Stimulated activated CD4-positive, alpha-beta T cell treated with anti-CD3 and anti-CD28 coated beads, Interleukin-1b, Interleukin-23, amount 100 ng/mL, for 4 hours (primary cell): ENCODE measurements at places on chromosomes 7 and 10.
A peak's percentile ranks its signal among the peaks of the same experiment; 100 is the strongest.

- no peak for DNase-seq
Measured at GRCh38 chr7:24409431-24410024, 125.5 kb downstream of the NPY start.

- DNase-seq, result no peak
Measured at GRCh38 chr10:7281429-7281828, 129.4 kb downstream of the SFMBT2 start.

DNA sequence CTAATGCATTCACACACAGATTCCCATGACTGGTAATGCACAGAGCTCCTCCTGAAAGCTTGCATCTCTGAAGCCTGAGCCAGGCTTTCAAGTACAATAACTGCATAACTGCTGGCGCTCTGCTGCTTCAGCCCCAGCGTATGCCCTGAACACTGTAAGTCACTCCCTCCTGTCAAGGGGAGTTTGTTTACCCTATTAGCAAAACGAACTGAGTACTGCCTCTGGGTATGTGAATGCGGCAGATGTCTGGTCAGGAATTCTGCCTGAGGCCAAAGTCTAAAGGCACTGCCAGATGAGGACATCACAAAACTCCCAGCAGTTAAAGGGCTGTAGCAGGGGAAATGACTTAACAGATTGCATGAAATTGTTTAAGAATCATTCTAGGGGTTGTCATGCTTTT lies 97.7 kb downstream of the NRCAM start:
- no peak for DNase-seq

DNA sequence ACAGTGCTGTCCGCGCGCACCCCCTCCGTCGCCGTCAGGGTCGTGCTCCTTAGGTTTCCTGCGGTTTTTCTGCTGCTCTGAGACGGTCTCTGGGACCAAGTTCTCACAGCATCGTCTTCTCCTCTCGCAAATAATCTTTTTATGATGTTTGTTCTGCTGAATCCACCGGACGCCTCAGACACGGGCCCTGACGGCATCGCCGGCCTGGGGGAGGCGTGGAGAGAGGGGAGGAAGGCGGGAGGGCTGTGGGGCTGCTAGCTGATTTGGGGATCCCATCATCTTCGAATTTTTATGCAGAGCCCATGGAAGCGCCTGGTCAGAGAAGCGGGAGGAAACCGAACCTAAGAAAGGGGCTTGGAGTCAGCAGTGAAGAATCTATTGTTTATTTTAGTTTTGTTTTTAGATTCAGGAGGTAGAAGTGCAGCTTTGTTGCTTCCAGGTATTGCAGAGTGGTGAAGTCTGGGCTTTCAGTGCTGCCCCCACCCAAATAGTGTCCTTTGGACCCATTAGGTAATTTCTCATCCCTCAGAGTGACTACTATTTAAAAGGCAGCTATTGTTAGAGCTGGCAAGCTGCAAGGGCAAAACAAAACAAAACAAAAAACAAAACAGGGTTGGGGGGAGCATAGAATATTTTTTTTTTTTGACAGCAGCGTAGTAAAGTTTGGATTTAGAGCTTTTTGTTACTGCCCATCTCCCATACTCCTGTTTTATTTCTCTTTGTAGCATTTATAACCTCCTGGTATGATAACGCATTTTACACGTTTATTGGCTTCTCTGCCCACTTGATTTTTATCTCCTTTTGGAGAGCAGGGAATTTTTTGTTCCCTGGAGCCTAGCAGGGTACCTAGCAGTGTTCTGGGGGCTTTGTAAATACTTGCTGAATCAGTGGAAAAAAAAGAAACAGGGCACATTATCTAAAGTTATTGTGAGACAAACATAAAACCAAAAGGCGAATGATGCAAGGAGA lies 92.6 kb downstream of the SPAG6 start:
- DNase-seq, result no peak

GRCh38 chr10:103660364-103661197 lies 167.1 kb downstream of the NEURL1 start:
- DNase-seq, result peak; percentile 10

DNA sequence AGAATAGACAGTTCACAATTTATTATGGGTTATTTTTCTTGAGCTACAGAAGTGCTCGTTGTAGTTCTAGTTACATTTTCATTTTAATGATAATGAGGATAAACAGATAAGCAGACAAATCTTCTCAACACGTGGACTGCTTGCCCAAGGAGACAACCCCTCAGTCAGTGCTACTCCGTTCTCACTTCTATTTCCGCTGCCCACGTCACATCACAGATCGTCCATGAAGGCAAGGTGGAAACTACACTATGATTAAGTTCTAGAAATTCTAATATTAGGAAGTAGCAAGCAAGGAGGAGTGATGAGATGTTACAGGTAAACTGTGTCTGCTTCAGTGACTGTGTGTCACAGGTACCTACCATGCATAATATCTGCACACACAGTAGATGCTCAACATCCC lies 210.5 kb downstream of the CHCHD3 start:
- no peak for DNase-seq

- DNase-seq, result no peak
Measured at GRCh38 chr10:91745090-91745831, 53.0 kb upstream of the TNKS2 start.

DNA sequence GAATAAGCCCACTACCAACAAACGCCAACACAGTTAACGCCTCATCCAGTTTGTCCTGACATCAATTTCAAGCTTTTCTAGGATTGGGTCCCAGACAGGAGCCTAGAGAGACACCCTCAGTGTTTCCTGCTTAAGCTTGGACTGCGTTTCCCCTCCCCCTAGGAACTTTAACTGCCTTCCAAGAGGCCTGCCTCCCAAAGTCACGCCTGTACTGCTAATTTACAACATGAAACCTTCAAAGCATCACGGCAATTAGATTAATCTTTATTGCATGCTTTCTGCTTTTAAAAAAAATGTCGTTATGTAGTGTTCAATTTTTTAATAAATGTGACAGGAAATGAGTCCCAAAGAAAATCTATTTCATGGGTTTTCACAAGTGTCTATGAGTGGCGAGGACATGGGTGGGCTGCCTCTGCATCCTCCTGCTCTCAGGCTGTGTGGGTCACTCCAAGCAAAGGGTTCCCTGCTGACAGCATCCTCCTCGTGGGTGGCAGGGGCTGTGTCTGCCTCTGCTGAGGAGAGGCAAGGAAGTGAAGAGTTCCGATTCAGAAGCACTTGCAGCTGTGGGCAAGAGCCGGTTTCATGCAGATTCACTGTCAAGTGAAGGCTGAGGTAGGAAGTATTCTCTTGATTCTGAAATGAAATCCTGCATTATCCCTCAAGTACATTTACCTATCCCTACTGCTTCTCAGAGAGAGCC lies 193.0 kb upstream of the KMT2E start:
- no peak for DNase-seq

GRCh38 chr7:6106140-6106904 lies 75.1 kb downstream of the ANKRD61 start:
- DNase-seq, result no peak

- DNase-seq, result no peak
Measured at GRCh38 chr10:13961097-13961496, 369.6 kb downstream of the FRMD4A start.

DNA sequence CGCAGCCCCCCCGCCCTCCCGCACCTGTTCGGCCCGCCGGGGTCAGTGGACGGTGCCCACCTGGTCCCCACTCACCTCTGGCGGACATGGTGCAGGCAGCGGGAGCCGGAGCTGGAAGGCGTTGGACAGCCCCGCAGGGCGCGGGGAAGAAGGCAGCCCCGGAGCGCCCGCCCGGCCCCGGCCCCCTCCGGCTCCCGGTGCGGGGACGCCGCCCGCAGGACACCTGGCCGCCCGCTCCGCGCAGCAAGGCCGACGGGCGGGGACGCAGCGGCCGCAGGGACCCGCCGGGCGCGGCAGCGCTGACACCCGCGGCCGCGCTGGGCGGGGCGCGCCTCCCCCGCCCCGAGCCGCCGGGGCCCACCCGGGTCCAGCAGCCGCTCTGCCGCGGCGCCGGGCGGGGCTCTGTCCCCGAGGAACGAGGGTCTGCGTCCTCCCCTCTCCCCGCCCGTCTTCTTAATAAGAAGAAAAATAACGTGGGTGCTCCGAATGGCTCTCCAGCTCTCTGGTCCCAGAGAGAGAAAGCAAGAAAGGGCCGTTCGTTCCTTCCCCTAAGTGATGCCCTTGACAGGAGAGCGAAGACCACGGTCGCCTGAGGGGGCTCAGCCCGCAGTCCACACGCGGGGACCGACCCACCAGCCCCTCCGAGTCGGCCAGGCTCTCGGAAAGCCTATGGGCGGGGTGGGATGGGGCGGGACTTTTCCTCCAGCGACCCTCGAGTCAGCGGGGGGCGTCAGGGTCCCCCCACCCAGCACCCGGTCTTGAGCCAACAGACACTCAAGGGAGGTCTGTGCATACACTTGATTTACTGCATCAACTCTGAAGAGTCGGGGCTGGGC lies 53.4 kb upstream of the FHIP2A start:
- no peak for DNase-seq

- no peak for DNase-seq
Measured at GRCh38 chr7:151095123-151095797, 9.0 kb downstream of the AGAP3 start.

DNA sequence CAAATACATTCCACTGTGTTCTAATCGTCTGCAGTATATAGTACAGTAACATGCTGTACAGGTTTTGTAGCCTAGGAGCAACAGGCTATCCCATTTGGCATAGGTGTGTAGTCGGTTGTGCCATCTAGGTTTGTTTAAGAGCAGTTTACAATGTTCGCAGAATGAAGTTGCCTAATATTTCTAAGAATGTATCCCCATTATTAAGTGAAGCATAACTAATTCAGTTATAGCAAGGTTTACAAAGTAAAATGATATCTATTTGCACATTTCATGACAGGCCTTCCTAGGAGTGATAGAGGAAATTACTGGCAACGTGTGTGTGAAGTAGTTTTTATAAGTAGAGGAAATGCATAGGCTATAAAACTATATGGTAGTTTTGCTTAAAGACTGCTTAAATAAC lies 4.0 kb downstream of the CREM start:
- DNase-seq, result no peak

DNA sequence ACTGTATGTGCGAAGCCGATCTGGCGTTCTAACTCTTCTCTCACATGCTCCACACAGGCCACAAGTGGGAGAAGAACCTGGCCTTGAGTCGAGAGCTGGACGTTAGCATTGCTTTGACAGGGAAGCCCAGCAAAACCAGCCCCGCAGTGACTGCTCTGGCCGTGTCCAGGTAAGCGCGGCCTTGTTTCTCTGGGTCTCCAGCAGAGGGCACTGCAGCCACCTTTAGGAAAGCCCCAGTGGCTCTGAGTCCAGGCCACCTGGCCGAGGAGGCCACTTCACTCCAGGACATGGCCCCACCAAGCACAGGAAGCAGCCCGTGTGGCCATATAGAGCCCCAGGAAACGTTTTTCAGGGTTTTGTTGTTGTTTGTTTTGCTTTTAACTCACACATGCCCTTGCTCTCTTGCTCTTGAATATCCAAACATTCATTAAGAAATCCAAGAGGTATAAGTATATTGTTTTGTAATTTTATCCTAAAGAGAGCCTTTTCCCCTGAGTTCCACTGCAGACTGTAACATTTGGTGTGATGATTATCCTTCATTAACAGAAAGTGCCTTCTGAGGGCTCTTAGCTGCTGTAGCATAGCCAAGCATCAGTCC lies 41.8 kb upstream of the LRRC18 start:
- DNase-seq, result peak; percentile 9

- DNase-seq, result no peak
Measured at GRCh38 chr10:12539350-12540164, 190.2 kb downstream of the CAMK1D start.

DNA sequence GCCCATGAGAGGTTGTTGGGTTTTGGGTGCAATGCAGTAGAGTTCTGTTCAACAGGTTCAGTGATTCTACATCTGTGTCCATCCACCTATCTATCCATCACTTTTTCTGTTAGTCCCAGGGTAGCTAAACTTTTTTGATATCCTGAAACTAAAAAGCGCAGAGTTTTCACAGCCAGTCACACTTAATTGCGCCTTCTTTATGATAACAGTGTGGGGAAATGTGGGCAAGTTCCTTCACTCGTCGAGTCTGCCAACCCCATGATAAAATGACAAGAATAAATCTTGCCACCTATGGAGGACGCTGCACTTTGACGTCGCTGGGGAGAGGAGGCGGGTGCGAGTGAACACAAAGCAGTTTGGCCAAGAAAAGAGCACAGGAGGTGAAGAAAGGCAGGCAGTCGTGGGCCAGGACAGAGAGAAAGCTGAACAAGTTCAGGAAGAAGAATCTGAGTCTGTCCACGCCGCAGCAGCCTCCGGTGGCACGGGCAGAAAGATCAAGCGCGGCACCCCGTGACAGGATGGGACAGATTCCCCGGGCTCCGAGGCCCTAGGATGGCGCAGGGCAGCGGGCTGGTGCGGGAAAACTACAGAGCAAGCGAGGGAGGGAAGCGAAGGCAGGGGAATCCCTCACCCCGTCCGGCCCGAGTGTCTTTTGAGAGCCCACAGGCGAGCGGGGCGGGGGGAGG lies 9.2 kb downstream of the SP8 start:
- no peak for DNase-seq

GRCh38 chr7:113373863-113374262 lies 255.5 kb upstream of the SMIM30 start:
- no peak for DNase-seq

GRCh38 chr10:70956029-70956759 lies 67.8 kb upstream of the PCBD1 start:
- no peak for DNase-seq

DNA sequence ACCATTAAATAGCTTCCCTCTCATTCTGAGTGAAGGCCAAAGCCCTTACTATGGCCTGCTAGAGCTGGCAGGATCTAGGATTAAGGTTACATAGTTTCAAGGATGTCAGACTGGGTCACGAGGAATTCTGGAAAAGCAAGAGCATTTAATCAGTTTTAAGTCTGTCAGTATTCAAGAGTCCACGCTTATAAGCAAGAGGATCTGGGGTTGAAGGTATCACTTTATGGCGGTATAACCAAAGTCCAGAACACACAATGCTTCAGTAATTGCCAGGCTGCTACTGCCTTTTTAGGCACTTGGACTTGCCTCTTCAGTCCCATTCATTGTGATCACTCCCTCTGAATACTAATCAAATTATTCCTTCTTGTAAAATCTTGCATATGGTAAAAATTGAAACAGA lies 101.0 kb downstream of the HBP1 start:
- DNase-seq, result no peak

GRCh38 chr7:133794479-133794878 lies 332.7 kb upstream of the LRGUK start:
- no peak for DNase-seq

DNA sequence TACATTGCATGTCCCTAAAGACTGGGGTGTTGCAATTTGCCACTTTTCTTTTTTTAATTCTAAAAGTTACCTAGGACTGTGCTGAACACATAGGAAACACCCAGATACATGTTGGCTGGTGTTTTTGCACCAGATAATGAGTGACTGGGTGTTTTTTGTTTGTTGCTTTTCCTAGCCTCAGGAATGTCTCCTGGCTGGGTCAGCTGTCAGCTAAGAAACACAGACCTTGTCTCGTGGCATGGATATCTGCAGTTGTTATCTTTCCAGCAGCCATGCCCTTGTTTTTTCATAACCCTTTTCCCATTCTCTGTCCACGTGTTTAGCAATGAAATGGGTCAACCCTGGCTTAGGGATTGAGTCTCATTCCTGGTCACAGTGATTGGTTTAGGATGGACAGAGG lies 433.9 kb upstream of the ZMIZ1 start:
- DNase-seq, result no peak

GRCh38 chr10:42976351-42977031 lies 100.4 kb upstream of the RET start:
- no peak for DNase-seq
